BJ (cell line): ENCODE measurements at places on chromosomes 1 and 21. TPM values are rescaled to one million over a fixed set of nuclear protein-coding genes. Genes with fewer than 3 reads are reported as not detected.

Gene MEX3A
- 1.9 TPM in 2 replicates for polyA plus RNA-seq

Gene C1orf105
- polyA plus RNA-seq: not detected in 2 replicates

Gene RNF207
- 12.0 and 17.9 TPM in 2 replicates for polyA plus RNA-seq

Gene GSTM1
- polyA plus RNA-seq: 0.47 and 1.0 TPM in 2 replicates

Gene TMPRSS3
- polyA plus RNA-seq: not detected in 2 replicates

Gene ZBTB8B
- not detected in 2 replicates for polyA plus RNA-seq

- no peak for DNase-seq
Observed at GRCh38 chr1:907611-908451, 15.9 kb upstream of the SAMD11 start.

DNA sequence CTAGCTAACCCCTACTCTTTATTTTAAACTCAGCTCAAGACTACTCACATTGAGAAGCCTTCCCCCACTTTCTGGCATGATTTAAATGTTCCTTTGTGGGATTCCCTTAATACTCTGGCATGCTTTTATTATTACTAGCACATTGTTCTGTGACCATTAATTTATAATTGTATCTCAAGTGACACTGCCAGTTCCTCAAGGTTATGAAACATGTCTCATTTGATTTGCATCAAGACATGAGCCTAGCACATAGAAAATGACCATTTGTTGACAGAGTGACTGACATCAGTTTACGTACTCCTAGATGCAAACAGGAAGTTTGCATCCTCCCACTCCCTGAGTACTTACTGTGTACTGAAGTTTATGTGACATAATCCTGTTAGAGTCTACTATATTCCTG is 15.2 kb downstream of the RGS4 start:
- no peak for DNase-seq

DNA sequence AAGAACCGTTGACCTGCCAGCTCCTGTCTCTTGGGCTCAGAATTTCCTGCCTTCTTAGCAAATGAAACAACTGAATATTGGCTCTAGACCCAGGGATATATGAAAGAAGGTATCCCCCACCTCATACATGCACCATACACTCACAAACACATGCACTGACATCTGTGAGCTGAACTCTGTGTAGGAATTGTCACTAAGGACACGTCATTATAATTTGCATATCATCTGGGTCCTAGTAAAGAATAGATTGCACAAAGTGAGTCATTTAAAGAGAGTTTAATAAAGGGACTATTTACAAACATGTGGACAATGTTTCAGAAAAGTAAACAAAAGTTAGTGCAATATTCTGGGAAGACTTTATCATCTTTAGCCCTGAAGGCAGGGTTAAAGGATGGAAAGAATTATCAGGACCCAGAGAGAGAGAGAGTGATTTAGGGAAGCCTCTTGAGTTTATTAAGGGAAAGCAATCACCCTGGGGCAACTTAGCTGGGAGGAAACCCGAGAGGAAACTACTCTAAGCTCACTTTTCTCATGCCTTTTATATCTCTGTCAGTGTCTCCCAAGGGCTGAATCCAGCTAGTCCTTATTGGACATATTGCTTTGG is 74.1 kb upstream of the PLA2G4A start:
- DNase-seq: peak; percentile 11

GRCh38 chr21:42237577-42237976 is 18.6 kb downstream of the ABCG1 start:
- DNase-seq: no peak

GRCh38 chr1:58443986-58444868 is 102.3 kb downstream of the OMA1 start:
- peak; percentile 46 for DNase-seq

DNA sequence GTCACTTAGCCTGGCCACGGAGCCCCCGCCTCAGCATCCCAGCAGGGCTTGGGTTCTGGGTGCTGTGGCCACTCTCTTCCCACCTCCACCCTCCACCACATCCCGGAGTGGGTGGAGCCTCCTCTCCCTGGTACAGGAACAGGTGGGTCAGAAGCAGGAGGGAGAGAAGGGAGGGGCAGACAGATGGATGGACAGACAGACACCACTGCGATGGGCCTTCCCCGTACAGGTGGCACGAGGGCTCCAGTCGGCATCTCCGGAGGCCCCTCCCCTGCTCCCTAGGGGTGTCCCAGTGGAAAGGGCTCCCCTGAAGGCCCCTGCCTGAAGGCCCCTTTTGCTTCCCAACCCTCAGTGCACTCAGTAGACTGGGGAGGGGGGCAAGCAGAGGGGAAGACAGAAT is 96.9 kb upstream of the TARDBP start:
- DNase-seq: no peak
